ENCODE measurements at places on chromosomes 11 and 22.

DNA sequence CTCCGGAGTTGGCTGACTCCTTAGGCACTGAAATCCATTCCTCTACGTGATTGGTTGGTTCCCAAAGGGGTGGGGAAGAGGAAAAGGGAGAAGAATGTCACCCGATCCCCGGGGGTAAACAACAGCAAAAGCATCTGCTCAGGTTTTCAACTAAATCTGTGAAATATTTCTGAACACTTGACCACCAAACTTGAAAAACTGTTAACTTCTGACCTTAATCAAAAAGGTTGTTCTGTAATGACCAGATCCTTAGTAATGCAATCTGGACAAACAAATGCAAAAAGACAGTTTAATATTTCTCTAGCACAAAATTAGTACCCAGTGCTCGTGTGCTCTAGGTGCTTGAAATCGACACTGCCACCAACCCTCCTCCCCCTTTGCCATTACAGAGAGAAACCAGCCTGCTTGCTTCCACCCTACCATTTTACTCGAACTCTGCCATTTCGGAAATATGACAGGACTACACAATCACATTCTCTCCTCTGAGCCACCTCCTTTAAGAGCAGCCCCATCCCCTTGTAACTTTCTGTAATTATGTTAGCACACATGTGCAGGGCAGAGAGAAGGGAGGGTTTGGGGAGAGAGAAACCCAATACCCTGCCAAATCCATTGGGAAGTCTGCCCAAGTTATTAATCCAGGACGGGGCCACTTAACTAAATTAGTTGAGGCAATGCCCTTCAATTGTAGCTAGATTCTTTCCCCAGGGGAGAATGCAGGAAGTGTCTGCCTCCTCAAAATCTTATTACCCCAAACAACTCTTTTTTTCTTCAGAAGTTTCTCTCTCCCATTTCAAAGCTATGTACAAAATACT lies 113.8 kb downstream of the RBFOX2 start:
- DNase-seq = peak; percentile 55

- no peak for DNase-seq
Observed at GRCh38 chr11:123213307-123213771, 18.3 kb upstream of the CLMP start.

GRCh38 chr11:69218946-69219720 lies 63.4 kb downstream of the SMIM38 start:
- DNase-seq = no peak

DNA sequence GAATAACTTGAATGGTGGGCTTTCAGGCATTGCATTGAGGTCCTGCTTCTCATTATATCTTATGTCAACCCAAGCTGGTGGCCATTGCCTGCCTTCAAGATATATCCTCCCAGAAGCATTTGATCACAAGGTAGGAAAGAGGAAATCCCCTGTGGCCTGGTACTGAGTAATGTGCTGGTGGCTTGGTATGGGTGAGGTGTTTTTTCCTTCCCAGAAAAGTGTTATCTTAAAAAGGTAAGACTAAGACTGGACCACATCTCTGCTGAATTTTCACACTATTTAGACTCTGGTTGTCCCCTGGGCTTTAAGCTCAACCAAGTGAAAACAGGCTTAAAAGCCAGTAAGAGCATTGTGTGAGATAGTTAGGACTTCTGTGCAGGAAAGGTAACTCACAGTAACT lies 3.7 kb downstream of the INSC start:
- no peak for DNase-seq

Measured in endothelial cell (in vitro differentiated cells).